ENCODE measurements at places on chromosomes 12 and 14. TPM values are rescaled to one million over a fixed set of nuclear protein-coding genes. Genes with fewer than 3 reads are reported as not detected.

DNA sequence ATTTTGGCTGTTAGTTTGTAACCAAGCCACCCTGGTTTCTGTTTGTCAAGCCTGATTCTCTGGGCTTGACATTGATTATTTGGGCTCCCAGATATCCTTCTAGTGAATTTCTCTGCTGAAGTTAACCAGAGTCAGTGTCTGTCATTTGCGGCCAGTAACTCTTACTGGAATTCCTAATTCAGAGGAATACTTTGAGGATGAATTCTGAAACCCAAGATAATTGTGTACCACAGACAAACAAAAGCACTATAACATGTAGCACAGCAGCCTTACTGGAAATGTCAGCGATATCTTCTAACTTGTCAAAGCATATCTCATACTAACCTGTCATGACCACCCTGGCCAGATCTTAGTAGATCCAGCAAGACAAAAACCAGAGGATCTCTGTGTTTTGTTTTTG lies 84.4 kb upstream of the HIF1A start:
- no peak for DNase-seq

DNA sequence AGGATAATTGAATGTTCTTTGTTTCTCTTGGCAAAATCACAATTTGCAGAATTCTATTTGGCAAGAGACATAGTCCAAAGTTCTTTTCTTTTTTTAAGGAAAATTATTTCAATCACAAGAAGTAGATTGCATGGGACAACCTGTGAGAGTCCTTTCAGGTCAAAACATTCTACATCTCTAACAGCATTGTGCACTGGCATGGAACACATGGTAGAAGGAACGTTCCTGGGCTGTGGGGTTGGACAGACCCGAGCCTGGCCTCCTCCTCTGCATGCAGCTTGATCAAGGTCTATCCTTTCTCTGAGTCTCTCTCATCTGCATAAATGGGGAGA lies 88.6 kb upstream of the CPSF6 start:
- no peak for DNase-seq

The LRRC10 gene
- not detected for total RNA-seq

DNA sequence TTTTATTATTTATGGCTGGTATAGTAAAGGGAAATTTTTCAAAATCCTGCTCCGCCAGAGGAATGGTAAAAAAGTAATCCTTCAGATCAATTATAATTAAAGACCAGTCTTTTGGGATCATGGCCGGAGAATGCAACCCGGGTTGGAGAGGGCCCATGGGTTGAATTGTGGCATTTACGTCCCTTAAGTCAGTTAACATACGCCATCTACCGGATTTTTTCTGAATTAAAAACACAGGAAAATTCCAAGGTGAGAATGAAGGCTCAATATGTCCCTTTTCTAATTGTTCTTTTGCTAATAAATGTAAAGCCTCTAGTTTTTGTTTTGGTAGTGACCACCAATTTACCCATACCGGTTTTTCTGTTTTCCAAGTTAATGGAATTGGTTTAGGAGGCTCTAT lies 602.8 kb downstream of the ALG10 start:
- DNase-seq, result no peak

GRCh38 chr12:92312463-92312964 lies 166.9 kb upstream of the BTG1 start:
- no peak for DNase-seq

The RHEBL1 gene
- not detected for total RNA-seq

DNA sequence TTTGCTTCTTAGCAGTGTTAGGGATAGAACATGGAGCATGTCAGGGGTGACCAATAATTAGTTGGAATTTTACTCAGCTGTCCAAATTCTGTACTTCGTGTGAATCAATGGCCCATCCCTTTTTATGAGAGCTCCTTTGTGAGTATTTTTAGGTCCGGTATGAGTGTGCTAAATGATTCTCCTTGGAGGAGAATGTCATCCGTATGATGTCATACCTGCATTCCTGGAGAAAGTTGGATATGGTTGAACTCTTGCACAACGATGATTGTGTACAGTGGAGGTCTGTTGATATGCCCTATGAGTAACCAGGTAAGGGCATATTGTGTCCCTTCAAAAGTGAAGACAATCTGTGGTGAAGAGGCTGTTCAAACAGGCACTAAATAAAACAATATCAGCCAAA lies 400.8 kb downstream of the GXYLT1 start:
- no peak for DNase-seq

DNA sequence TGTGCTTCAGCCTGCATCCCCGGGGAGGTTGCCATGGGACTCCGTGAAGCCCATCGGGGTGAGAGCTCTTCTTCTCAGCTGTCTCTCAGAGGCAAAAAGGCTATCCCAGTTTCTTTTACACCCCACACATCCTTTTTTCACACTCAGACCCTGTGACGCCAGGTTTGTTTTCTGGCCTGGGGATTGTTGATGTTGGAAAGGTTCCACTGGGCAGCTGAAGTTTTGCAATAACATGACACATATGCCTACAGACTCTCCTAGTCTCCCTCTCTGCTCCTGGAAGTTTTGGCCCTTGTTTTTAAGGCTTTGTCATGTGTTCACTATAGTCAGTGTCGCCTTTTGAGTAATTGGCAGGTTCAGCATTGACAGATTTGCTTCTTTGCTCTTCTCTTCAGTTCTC lies 118.6 kb downstream of the SMOC1 start:
- no peak for DNase-seq

GRCh38 chr12:26627335-26627734 lies 205.7 kb downstream of the ITPR2 start:
- no peak for DNase-seq

Measured in omental fat pad (tissue), 4 donors.